Dermis microvascular lymphatic vessel endothelial cell (primary cell): ENCODE measurements at places on chromosomes 11 and 22. TPM values are rescaled to one million over a fixed set of nuclear protein-coding genes. Genes with fewer than 3 reads are reported as not detected.

MRGPRX3 gene
- total RNA-seq: under 0.01 and 0.51 TPM in 2 replicates

OR5J2 gene
- not detected in 2 replicates for total RNA-seq

GTF2H1 gene
- total RNA-seq: 42.4 and 60.3 TPM in 2 replicates

ZNF215 gene
- total RNA-seq: 1.3 TPM in 2 replicates

MS4A6A gene
- 0.26 and 0.63 TPM in 2 replicates for total RNA-seq

CBL gene
- 7.4 and 9.4 TPM in 2 replicates for total RNA-seq

OR52I2 gene
- total RNA-seq: not detected in 2 replicates

OR51B2 gene
- not detected in 2 replicates for total RNA-seq

CRYBB2 gene
- not detected in 2 replicates for total RNA-seq

PRDM11 gene
- 4.5 and 7.0 TPM in 2 replicates for total RNA-seq

SCGB1A1 gene
- not detected in 2 replicates for total RNA-seq

FGF19 gene
- not detected in 2 replicates for total RNA-seq

NLRP6 gene
- not detected in 2 replicates for total RNA-seq

CLP1 gene
- 17.5 and 23.8 TPM in 2 replicates for total RNA-seq

MRGPRX4 gene
- total RNA-seq: 0.51 and 2.9 TPM in 2 replicates

KCNK4 gene
- total RNA-seq: not detected in 2 replicates

PGGHG gene
- 6.7 and 13.9 TPM in 2 replicates for total RNA-seq

BET1L gene
- 7.4 and 14.3 TPM in 2 replicates for total RNA-seq

SYVN1 gene
- total RNA-seq: 5.6 and 15.4 TPM in 2 replicates

TNNI2 gene
- not detected in 2 replicates for total RNA-seq

DCHS1 gene
- total RNA-seq: 21.4 and 54.1 TPM in 2 replicates

KCNE3 gene
- 0.51 and 1.0 TPM in 2 replicates for total RNA-seq

DEFB131B gene
- not detected in 2 replicates for total RNA-seq

CHRNA10 gene
- total RNA-seq: 0.13 and 0.25 TPM in 2 replicates
